Stimulated activated CD4-positive, alpha-beta T cell treated with anti-CD3 and anti-CD28 coated beads, Interleukin-1b, Interleukin-23, amount 100 ng/mL, for 1 hour (primary cell): ENCODE measurements at places on chromosomes 6 and 20.

GRCh38 chr20:9068841-9069663 lies at the start of gene PLCB4:
Gene PLCB4 (plus strand): TSS chr20:9069087. CDS start chr20:9307815, 238,728 bp downstream.
- no peak for DNase-seq

DNA sequence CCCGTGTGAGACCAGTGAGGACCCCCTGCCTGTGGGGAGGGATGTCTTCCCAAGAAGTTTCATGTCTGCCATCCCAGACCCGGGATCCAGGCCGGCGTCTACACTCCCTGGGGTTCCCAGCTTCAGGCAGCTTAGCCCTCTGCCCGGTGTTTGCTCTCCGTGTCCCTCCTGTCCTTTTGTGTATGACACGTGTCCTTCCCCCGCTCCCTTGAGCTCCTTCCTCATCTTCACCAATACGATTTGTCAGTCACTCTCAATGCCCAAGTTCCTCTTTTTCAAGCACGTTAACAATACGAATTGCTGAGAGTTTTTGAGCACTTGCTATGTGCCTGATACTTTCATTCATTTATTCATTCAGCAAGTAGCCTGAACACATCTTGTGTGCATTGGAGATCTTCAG lies 115.6 kb upstream of the PTPN1 start:
- no peak for DNase-seq

- no peak for DNase-seq
These were observed 541 bp upstream of the IL20RA start for GRCh38 chr6:137045222-137045789.

DNA sequence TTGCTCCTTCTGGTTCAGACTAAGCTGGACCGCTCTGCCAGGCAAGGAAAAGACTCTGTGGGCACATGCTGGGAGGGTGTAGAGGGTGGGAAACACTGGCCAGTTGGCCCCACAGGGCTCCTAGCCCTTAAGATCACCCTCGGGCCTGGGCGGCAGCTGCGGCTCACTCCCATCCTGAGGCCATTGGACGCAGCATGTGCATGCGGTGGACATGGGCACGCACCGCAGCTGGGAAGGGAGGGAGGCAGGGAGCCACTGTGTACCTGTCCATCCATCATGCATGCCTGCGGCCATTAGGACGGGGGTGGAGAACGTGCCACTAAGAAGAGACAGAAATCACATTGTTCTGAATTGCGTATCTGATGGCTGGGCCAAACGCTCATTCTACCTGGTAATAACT lies 140.1 kb upstream of the THBS2 start:
- no peak for DNase-seq
